ENCODE measurements at places on chromosomes 2 and 18.
A peak's percentile ranks its signal among the peaks of the same experiment; 100 is the strongest.

GRCh38 chr2:194079989-194080388, 1577.0 kb upstream of the SLC39A10 start:
- DNase-seq: no peak

- DNase-seq: no peak
Observed at GRCh38 chr2:43055086-43055912, 171.1 kb downstream of the ZFP36L2 start.

DNA sequence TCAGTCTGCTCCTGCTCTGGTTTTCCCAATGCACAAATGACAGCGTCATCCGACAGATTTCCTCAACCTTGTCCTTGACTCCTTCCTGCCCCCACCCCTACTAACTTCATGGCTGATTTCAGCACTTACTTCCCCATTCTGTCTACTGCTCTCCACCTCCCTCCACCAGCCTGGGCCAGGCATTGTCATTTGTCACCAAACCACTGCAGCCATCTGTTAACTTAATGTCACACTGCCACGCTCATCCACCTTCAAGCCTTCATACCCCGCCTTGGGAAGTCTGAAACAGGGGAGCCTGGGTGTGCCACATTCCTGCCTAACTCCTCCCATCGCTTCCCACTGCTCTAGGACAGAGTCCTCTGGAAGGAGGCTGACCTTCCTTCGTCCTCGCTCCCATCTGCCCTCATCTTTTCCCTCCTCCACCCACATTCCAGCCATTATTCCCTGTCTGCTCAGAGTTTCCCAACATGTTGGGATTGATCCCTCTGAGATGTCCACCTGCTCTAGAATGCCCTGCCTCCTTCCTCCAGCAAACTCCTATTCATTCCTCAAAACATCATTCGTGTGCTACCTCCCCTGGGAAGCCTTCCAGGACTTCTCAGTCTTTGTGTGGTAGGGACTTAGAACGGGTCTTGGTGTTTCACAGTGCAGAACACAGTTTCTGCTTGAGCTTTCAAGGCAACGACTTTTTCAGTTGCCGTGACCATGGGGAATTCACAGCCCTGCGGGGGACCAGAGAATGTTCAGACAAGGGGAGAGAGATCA, 42.2 kb upstream of the SMAD7 start:
- no peak for DNase-seq

GRCh38 chr18:69874058-69874457, 73.6 kb downstream of the CD226 start:
- no peak for DNase-seq

DNA sequence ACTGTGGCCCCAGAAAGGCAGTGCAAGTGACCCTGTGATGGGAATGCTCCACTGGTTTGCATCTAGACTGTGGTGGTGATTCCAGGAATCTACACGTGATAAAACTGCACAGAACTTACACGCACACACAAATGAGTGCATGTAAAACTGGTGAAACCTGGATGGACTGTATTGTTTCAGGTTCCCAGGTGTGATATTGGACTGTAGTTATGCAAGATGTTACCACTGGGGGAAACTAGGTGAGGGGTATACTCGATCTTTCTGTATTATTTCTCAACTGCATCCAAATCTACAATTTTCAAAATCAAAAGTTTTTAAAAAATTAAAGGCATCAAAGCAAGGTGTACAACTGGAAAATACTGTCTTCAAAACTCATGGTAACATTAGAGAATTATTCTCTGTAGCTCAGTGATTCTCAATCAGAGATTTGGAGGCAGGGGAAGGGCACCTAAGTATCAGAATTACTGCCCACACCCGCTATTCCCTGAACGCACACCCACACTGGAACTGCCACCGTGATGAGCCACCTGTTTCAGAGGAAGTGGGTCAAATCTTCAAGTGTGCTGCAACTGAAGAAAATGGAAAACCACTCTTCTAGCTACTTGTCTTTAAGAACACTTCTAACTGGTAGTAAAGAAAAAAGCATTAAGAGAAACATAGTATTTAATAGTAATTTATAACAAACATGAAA, 26.7 kb downstream of the PTPN2 start:
- DNase-seq: no peak

GRCh38 chr18:3305933-3306332, 44.0 kb downstream of the MYL12B start:
- DNase-seq: no peak

GRCh38 chr2:83991992-83992391, 467.1 kb downstream of the SUCLG1 start:
- DNase-seq: no peak

GRCh38 chr2:109460553-109461324, 153.0 kb downstream of the SEPTIN10 start:
- DNase-seq: no peak

GRCh38 chr2:11753452-11753885, 7.0 kb downstream of the LPIN1 start:
- DNase-seq: peak; percentile 95

GRCh38 chr2:126678269-126679065, 22.5 kb downstream of the GYPC start:
- no peak for DNase-seq

GRCh38 chr2:171999161-171999560, 592 bp upstream of the METAP1D start:
- DNase-seq: no peak

GRCh38 chr18:41372046-41372665, 582.9 kb upstream of the PIK3C3 start:
- DNase-seq: no peak

DNA sequence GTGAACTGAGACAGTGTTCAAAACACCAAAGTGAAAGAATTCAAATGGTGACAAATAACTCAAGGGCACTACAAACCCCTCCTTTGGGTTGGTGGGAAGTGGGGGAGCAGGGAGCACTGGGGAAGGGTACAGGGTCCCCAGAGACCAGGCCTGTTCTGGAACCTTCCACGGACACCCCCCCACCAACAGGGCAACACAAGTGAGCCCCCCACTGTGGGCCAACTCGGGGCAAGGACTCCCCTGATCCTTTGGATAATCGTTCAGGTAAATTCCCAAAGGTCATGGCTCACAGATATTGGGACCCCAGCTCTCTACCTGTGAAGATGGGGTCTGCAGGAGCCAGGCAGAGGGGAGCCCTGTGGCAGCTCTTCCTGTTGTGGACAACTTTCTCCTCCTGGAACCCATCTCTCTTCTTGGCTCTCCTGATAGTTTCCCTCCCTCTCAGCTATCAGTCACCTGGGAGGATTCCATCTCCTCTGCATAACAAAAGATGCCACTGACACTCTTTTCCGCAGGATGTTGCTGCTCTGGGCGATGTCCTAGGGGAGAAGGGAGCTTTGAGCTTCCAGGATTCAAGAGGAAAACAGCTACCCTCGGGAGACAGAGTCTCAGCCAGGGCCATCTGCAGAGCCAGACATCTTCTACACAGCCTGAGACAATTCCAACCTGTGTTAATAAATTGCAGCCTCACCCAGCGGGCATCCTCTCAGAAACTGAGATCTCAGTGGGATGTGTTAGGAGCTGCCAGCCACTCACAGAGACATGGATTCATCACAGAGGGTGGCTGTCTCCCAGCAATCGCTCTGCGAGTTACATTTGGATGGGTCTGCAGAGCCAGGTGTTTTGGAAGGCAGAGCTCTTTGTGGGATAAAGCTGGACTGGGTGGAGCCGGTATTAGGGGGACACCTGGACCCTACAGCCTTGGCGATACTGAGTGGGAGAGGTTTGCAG, 35.4 kb downstream of the MBP start:
- peak; percentile 70 for DNase-seq

- DNase-seq: no peak
Observed at GRCh38 chr2:30422444-30423040, 24.5 kb upstream of the LCLAT1 start.

All from NCI-H2081 treated with DMSO at 0.1 percent for 48 hours (cell line).